ENCODE measurements at places on chromosomes 7 and 10.

- no peak for DNase-seq
Observed at GRCh38 chr10:86918022-86918471, 39.4 kb downstream of the MMRN2 start.

- DNase-seq, result no peak
Observed at GRCh38 chr10:42939237-42939636, 137.6 kb upstream of the RET start.

DNA sequence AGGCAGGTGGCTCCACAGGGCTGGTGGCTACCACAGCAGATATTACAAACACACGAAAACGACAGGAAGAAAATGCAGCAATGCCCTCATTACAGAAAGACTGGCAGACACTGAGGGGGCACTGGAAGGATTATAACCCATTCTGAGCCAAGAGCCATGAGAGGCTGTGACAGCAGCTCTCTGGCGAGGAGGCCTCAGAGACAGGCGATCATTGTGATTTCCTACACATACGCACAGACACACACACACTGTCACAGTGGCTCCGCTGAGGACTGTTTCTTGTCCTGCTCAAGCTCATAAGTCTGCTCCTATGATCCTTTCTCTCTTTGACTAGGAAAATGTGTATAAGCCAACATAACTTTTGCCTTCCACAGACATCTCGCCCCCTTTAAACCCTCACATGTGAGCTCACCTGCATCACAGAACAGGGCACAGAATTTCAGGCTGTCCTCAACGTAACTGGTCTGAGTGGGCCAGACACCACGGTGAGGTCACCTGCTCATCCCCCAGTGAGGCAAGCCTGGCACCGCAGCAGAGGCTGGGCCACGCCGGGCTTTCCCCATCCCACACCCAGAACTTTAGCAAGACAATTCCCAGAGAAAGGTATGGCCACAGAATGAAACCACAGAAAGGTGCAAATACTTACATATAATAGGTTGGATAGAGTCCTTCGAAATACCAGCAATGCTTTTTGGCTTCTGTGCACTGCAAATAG is 51.7 kb downstream of the VOPP1 start:
- no peak for DNase-seq

- no peak for DNase-seq
Observed at GRCh38 chr10:68756246-68756645, 35.2 kb downstream of the CCAR1 start.

- no peak for DNase-seq
Observed at GRCh38 chr7:31423994-31424393, 83.5 kb upstream of the NEUROD6 start.

- no peak for DNase-seq
Observed at GRCh38 chr7:84111842-84112241, 82.7 kb downstream of the SEMA3A start.

DNA sequence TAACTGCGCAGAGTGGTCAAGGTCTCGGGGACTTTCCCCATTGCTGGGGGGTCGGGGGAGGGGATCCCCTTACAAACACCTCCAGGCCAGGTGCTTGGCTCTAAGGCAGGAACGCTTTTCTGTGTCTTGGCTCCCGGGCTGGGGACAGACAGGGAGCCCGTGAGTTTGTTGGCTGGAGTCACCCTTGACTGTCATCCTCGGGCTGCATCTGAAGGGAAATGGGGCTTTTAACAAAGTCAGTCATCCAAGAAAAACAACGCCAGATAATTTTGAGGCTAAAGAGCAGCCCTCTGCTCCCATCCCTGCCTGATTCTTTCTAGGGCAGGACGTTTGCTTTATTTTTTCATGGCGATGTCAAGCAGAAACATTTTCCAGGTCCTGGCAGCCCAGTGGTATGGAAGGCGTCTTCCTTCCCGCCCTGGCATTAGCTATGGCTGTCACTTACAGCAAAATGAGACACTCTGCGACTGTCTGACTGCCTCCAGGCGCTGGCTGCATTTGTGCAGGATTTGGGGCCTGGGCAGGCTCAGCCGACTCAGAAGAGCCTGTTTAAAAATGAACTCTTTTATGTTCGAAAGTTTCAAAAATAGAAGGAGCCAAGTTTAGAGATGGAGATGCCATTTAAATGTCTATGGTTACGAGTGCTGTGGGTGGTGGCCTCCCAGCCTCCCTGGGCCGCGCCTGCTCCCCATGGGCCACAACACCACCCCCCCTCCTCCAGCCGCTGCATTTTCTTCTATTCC is 54.7 kb upstream of the TNS3 start:
- no peak for DNase-seq

- DNase-seq, result no peak
Observed at GRCh38 chr7:142992427-142992826, 30.3 kb upstream of the KEL start.

GRCh38 chr7:31114593-31115343 is 62.7 kb downstream of the ADCYAP1R1 start:
- DNase-seq, result no peak

DNA sequence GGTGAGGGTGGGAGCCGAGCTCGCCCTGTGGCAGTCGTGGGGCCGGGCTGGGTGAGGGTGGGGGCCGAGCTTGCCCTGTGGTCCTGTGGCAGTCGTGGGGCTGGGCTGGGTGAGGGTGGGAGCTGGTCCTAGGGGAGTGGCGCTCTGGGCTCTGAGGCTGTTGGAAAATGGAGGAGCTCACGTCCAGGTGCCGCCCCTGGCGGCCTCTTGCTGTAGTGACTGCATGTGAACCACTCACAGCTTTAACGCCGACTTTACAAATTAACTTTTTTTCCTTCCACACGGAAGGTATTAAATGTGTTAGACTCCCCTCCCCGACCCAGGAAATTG is 312.6 kb downstream of the WDR37 start:
- no peak for DNase-seq

DNA sequence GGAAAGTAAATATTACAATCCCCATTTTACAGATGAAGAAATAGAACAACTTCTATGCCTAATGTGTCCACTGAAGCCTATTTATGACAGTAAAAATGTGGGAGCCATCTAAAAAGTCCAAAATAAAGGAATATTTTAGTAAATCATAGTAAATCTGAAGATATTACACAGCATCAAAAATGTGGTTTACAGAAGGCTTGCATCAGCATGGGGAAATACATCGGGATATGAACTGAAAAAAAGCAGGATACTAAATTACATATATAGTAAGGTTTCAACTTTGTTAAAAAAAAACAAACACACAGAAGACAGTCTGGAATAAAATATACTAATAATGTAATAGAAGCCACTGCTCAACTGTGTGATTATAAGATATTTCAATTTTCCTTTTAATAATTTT is 20.8 kb downstream of the CPA1 start:
- no peak for DNase-seq

DNA sequence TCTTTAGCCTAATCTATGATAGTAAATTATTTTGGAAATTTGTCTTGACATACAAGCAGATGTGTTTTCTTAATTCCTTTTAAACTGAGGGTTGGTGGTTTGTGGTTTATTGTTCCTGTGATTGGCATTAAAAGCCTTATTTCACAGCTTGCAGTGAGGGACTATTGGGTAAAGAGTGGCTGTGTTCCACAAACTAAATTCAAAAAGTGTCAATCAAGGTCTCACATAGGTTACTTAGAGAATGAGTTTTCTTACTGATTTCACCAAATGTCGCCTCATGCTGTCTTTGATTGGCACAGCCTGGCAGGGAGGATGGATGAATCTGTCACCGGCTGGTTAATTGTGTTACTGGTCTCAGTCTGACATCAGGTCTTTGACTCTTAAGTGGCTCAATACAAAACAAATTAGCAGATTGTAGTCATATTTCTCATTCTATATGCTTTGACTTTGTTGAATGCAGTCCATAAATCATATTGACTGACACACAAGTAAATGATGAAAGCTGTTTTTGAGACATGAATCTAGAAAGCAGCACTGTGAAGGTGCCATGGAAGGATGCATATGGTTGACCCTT is 66.8 kb upstream of the CYP26C1 start:
- no peak for DNase-seq

GRCh38 chr7:99451936-99452335 is 13.2 kb downstream of the CPSF4 start:
- DNase-seq, result no peak

GRCh38 chr10:117587036-117587435 is 44.5 kb downstream of the EMX2 start:
- no peak for DNase-seq

- no peak for DNase-seq
Observed at GRCh38 chr7:86846494-86847190, 202.9 kb downstream of the GRM3 start.

- DNase-seq, result no peak
Observed at GRCh38 chr10:45550903-45551786, 121.4 kb downstream of the ZFAND4 start.

DNA sequence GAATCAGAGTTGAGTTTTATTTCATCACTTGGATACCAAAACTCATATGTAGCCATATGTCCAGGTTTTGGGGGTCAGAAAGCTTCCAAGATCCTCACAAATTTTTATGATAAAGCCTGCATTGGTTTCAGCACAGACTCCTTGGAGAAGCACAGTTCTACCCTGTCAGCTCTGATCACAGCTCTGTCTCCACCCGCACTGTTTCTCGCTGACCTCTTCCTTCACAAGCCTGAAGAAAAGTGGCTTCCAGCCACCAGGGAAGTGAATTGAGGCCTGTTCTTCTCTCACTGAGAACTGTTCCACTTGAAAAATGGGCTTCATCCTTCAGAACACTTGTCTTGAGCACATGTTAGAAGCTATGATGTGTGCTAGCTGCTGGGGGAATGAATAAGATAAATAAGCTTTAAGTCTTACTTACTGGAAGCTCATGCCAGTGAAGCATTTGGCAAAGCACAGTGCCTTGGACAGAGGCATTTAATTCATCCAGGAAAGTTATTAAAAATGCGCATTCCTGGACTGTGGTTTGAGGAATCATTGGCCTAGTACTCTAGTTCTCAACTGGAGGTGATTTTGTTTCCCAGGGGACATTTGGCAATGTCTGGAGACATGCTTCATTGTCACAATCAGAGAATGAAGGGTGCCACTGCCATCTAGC is 133.6 kb downstream of the BMPER start:
- no peak for DNase-seq

DNA sequence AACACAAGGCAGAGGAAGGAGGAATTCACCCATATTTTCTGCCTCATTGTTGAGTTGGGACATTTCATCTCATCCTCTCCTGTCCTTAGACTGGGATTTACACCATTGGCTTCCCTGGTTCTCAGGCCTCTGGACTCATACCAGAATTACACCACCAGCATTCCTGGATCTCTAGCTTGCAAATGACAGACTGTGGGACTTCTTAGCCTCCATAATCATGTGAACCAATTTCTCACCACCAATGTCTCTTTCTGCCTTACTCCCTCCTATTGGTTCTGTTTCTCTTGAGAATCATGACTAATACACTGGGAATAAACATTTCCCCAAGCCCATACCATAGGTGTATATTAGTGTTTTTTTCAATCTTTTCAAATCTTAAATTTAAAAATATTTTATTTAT is 2.9 kb upstream of the ZNF33A start:
- DNase-seq, result no peak

DNA sequence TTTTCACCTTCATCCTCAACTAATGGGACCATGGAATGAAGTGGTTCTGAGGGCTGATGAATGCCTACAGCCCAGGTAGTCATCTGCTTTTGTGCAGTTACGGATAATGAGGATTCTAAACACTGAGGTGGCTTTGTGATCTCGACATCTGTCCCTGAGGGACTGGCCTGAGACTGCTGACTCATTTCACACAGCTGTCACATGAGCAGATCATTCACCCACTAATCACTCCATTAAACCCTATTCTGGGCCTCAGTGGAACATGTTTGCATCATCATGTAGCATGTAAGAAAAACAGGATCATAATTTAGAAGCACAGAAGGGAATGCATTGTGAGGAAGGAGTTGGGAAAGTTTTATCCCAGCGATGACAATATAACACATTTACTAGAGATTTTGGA is 79.4 kb upstream of the FEZF1 start:
- no peak for DNase-seq

GRCh38 chr10:61662794-61663259 is at the start of gene CABCOCO1:
CABCOCO1 (plus strand) TSS chr10:61662929; CDS start chr10:61662973, 44 bp downstream.
- no peak for DNase-seq

DNA sequence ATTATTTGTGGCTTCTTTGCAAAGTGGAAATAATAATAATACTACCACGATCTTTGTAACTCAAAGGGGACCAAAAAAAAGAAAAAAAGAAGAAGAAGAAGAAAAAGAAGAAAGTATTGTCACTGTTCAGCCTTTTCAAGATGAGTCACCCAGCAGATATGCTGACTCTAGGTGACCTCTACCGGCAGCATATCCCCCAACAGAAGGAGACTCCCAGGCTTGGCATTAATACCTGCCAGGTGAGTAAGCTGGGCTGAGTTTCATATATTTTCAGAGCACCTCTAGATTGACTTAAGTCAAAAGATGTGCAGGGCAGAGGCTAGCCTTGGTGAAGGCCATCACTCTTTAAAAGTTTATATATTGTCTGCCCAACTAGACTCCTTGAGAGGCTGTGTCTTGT is 30.4 kb upstream of the GPR26 start:
- DNase-seq, result no peak

GRCh38 chr10:123582084-123582989 is 83.8 kb upstream of the GPR26 start:
- DNase-seq, result peak; percentile 71

- peak; percentile 6 for DNase-seq
Observed at GRCh38 chr10:85995791-85996190, 370.8 kb downstream of the GRID1 start.

DNA sequence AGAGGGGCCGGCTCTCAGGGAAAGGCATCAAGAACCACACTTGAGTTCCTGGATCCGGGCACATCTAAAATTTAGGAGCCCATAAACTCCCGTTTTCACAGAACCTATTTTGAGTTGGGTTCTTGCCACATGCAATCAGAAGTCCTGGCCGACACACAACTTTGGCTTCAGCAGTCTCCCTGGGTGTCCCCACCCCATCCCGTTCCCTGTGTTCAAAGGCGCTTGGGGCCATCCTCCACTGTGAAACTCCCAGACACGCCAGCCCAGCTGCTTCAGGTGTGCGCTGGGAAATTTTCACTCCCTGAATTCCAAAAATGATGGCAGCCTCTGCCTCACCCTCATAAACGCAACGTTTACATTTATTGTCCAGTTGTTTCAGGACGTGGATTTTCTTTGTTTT is 8.4 kb upstream of the ZFAND2A start:
- DNase-seq, result no peak

DNA sequence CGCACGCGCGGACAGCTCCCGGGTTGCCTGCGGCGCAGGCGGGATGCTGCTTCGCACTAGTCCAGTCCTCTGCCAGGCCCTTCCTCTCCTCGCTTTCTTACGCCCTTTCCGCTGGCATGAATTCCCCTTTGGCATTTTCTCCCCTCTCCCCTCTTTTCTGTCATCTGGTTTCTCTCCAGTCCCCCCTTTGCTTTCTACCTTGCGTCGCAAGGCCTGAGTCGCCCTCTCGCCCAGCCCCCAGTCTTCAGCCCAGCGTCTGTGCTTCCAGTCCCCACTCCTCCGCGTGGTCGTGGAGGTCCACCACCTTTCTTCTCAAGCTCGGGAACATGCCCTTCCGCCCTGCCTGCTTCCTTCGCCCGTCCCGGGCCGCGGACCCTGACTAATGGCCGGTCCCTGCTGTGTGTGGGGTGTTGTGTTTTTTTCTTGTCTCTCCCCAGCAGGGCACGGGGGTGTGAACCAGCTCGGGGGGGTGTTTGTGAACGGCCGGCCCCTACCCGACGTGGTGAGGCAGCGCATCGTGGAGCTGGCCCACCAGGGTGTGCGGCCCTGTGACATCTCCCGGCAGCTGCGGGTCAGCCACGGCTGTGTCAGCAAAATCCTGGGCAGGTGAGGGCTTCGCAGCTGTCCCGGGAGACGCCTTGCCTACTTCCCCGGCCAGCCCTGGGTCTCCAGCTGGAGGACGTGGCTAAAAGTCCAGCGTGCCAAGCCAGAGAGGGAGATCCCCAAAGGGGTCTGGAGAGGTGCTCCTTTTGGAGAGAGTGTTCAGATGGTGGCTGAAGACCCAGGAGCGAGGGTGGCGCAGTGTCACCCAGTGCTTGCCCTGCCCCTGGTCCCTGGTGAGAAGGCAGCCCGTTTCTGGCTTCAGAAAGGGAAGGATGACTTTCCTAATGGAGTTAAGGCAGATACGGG is 4.2 kb downstream of the PAX2 start:
- DNase-seq, result no peak
